HCT116 (cell line): ENCODE measurements at places on chromosomes 4 and X.

GRCh38 chrX:134173541-134174272, 63.3 kb upstream of the CCDC160 start:
- DNase-seq = no peak

- DNase-seq = no peak
Observed at GRCh38 chrX:19750028-19750782, 137.2 kb downstream of the SH3KBP1 start.

DNA sequence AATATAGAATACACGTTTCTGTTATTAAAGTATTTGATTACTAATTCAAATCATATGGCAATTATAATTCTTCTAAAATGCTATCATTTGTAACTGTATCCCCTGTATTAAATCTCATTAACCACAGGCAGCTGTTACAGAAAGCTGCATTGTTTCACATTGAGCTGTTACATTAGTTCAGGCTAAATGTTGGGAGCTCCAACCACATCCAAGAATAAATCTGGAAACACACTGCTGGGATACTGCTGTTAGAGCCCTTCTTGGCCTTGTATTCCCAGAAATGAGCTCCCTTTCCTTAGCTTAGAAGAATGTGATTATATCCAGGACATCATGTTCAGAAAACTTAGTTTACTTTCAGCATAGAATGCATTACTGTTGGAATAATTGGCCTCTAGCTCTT, 48.2 kb downstream of the GUCY1B1 start:
- no peak for DNase-seq

- DNase-seq = peak; percentile 66
Observed at GRCh38 chr4:687048-687970, 1.6 kb downstream of the SLC49A3 start.

DNA sequence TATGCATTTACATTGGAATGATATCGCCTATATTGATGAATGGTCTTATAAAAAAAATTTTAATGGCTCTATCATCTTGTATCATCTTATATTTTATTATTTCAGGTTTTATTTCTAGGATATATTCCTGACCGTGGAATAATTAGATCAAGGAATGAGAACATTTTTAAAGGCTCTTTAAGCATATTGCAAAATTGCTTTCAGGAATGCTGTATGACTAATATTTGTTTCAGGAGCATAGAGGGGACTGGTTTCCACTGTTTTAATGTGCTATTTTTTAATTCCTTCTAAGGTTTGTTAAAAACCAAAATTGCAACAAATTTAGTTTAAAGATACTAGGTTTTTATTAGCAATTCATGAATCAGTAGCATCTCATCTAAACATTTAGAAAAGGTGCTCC, 120.2 kb downstream of the BMPR1B start:
- no peak for DNase-seq

- no peak for DNase-seq
Observed at GRCh38 chr4:128983771-128984485, 109.4 kb downstream of the SCLT1 start.

GRCh38 chr4:128168701-128169100, 107.6 kb downstream of the LARP1B start:
- DNase-seq = no peak

DNA sequence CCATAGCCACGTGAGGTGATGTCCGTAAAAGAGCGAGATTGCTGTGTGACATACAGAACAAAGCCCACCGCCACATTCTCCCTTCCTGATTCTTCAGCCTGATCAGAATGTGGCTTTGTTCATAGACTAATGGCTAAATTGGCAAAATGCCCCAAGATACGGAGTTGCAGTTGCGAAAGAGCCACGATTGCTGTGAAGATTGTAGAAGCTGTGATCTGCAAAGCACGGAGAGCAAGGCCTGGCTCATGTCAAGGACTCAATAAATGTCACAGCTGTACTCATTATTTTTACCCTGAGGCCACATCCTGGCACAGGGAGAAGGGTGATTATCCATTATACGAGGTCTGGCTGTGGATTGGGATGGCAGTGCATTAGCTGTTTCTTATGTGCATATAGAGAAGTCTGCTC, 34.2 kb downstream of the ARSD start:
- no peak for DNase-seq

DNA sequence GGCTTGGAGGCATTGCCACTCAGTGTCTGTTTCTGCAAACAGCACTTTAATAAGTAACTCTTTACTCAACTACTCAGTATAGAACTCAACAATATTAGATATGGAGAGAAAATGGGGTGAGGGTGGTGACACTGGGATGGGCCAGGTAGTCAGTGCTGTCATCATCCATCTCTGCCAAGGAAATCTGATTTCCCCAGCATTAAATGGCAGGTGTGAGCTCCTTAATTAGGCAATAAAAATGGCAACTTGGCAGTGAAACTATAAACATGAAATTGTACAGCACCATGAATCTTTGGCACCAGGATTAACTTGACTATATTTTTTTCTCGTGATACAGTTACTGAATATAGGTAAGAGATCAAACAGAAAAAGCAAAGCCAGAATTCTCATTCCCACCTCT, 146.2 kb downstream of the GLRA2 start:
- DNase-seq = no peak

DNA sequence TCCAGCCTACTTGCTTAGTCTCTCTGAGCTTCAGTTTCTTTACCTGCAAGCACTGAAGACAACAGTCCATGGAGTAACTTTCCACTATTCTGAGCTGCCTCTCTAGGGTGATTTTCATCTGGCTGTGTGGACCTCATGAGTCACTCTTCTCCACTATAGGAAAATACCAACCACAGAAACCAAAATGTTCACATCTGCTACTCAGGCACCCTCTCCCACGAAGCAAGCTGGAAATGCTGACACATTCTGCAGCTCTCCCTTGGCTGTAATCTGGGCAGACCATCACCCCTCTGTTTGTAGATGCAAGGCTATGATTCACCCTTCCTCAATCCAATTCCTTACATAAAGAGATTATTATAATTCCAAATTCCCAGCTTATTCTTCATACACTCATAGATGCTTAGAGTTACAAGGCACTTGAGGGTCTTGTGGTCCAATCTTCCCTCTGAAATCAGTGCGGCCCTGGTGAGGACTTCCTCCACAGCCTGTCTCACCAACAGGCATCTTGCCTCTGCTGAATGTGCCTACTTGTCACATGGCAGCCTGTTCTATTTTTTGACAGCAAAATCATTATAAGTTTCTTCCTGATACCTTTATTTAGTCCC, 97.0 kb upstream of the LNX1 start:
- DNase-seq = no peak

DNA sequence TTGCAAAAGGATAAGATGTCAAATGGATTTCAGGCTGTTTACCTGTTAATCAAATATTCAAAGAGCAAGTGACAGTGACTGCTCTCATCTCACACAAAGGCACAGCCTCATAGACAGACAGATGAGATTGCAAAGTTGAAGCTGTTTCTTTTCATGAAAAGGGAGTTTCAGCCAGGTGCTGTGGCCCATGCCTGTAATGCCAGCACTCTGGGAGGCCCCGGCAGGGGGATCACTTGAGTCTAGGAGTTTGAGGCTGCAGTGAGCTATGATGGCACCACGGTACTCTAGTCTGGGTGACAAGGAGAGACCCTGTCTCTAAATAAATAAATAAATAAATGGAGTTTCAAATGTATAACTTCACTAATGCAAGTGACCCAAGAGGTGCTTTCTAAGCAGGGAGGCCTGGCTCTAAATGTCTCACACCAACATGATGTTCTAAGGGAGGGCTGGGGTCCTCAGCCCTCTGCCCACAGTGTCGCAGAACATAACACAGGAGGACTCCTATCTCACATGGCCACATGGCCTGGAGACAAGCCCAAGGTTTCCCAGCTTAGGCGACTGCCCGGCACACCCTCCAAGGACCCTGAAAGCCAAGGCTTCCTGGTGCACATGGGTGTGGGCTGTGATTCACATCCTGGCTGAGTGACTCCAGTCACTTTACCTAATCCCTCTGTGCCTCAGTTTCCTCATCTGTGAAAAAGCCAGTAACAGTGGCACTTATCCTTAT, 26.8 kb downstream of the PPP2R2C start:
- no peak for DNase-seq

DNA sequence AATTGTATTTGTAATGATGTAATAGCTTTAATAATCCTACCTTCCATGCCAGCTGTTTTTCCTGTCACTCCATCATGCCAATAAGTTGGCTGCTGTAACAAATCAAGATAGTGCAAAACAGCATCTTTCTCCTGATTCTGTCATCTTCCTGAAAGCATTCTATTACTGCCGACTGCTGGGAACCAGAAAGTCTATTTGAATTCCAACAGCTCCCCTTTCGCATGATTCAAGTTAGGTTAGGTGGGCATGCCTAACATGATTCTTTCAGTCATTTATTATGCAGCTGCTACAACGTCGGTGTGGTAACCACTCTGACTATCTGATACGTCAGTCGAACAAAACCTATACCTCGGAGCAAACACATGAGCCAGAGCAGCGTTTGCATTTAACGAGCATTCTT, 127.9 kb upstream of the DMD start:
- DNase-seq = no peak

- DNase-seq = no peak
Observed at GRCh38 chrX:109372291-109372690, 109.6 kb downstream of the GUCY2F start.

- DNase-seq = no peak
Observed at GRCh38 chrX:124030520-124030919, 69.0 kb downstream of the STAG2 start.

DNA sequence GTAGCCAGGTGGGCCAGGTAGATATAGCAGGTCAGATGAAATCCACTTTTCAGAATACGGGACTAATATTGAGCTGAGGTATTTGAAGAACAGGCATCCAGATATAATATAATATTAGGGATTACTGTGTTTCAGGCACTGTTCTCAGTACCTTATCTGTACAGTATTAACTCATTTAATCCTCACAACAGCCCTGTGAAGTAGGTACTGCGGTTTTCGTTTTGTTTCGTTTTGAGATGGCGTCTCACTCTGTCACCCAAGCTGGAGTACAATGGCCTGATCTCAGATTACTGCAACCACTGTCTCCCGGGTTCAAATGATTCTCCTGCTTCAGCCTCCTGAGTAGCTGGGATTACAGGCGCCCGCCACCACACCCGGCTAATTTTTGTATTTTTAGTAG, 129.6 kb downstream of the IL1RAPL2 start:
- no peak for DNase-seq

DNA sequence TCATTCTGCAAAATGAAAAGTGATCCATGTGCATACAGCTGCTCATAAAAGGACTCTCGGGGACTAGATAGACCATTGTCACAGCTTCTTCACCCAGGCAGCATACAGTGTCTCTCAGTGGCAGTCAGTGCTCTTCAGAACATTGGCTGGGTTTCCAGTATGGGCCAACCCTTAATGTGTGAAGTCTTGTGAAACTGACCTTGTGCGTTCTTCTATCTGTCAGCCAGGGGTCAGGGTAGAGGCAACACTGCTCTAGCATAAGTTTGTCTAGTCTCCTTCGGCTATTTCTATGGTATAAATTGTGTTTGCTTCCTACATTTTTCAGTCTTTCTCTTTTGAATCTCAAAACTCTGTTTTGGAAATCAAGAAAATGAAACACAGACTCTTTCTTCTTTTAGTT, 37.0 kb upstream of the SMIM31 start:
- DNase-seq = no peak

DNA sequence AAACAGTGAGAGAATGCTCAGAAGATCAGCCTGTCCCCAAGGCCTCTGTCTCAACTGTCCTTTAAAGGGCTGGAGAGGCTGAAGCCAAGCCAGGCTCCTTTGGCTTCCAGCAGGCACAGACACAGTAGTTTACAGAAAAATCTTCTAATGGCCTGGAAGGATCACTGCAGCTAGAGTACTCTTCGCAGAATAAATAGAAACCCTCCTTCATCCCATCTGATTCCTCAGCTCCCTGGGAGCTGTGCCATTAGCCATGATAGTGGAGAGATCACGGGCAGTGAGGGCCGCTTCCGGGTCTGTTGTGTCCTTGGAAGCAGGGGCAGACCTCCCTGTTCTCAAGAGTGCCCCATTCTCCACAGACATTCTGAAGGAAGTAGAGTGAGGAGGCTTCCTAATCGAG, 63.1 kb downstream of the CCNI start:
- DNase-seq = no peak

GRCh38 chrX:71871367-71871766, 39.3 kb upstream of the NHSL2 start:
- no peak for DNase-seq

GRCh38 chrX:134990801-134991481, at the start of gene SMIM10:
Gene SMIM10, plus strand, starts transcription at chrX:134990991. Its CDS starts 105 bp downstream, at chrX:134991096.
- DNase-seq = no peak

- no peak for DNase-seq
Observed at GRCh38 chrX:65690057-65690855, 22.8 kb downstream of the MSN start.

DNA sequence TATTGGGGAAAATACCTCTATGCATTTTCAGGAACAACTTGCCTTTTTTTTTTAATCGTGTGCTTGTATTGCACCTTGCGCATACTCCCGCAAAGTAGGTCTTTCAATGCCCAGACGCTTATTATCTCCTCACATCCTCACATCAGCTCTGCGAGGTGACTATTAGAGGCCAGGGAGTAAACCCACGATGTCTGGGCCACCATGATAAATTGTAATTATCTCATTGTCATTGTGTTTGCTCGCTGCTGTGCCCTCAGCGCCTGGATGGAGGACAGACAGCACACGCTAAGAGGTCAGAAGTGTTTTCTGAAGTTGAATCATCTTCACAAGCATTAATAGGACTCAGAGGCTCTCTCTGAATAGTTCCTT, 1.0 kb upstream of the RELL1 start:
- DNase-seq = no peak

DNA sequence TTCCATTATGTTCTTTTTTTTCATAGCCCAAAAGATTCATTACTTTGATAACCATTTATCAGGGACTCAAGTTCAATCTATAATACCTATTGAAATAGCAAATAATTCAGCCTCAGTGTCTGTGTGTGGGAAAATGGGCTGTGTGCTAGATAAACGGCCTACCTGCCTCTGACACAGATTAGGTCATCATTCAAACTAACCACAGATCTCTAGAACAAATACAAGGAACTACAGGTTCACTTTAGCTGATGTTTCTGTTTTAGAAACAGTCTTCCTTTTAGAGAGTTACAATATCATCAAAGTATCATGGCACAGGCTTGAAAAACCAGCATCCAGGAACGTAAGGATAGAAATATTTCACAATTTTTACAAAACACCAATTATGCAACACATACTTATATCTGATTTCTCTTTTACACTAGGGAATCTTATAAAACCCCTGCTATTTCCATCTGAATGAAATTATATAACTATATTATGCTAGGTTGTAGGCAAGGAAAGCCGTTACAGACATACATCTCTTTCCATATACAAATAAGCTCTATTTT, 56.6 kb upstream of the MAB21L2 start:
- DNase-seq = no peak

GRCh38 chr4:17736484-17736883, 44.9 kb downstream of the FAM184B start:
- no peak for DNase-seq
